ENCODE measurements at places on chromosomes 1 and 21.

DNA sequence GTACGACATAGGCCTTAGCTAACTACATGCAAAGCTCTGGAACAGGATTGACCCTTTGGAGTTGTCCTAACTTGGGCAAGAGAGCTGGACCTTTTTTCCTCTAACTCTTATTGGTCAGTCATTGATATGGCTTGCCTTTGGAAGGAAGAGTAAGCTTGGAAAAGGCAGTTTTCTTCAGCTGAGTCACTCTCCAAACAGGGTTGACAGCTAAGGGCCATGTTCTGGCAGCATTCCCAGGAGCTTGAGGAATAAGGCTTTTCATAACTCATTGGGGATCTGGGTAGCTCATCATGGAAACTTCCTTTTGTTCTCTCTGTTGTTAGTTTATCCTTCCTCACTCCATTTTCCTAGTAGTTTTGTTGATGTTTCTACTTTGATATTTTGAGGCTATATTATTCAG, 14.5 kb upstream of the ERRFI1 start:
- no peak for DNase-seq

- DNase-seq, result no peak
Observed at GRCh38 chr1:172054172-172054571, 212.9 kb downstream of the DNM3 start.

- no peak for DNase-seq
Observed at GRCh38 chr1:7595336-7595735, 175.8 kb upstream of the VAMP3 start.

- DNase-seq, result peak; percentile 60
Observed at GRCh38 chr1:12157366-12158231, 9.2 kb upstream of the TNFRSF1B start.

GRCh38 chr1:34739613-34740012, 15.2 kb upstream of the GJB5 start:
- no peak for DNase-seq

GRCh38 chr21:29436143-29436542, 137.4 kb downstream of the BACH1 start:
- DNase-seq, result peak; percentile 51

DNA sequence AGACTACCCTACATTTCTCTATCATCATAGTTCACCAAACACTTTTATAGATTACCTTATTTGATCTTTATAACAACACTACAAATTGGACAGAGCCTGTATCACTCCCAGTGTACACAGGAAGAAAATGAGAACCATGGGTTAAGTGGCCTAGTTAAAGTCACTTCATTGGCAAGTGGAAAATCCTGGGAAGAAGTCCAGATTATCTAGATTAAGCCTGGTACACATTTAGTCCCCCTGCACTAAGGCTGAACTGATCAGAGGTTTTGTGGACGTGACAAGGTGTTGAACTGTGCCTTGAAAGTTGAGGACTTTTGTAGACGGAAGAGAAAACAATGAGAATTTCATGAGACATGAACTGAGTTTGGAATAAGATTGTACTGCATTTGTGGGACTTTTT, 7.5 kb upstream of the USH2A start:
- no peak for DNase-seq

DNA sequence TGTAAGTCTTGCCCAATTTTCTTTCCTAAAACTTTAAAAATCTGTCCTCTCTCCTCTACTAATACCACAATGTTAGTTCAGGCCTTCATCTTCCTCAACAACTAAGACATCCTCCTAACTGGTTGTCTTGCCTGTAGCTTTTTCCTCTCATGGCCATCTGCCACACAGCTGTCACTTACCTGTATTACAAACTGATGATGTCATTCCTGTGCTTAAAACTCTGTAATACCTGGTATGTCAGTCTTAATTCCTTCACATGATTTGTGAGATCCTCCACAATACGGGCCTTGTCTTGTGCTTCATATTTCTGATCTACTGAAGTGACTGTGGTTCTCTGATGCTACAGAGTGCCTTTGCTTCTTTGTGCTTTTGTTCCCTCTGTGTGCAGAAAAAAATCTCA, 9.8 kb downstream of the MRPS14 start:
- DNase-seq, result no peak

DNA sequence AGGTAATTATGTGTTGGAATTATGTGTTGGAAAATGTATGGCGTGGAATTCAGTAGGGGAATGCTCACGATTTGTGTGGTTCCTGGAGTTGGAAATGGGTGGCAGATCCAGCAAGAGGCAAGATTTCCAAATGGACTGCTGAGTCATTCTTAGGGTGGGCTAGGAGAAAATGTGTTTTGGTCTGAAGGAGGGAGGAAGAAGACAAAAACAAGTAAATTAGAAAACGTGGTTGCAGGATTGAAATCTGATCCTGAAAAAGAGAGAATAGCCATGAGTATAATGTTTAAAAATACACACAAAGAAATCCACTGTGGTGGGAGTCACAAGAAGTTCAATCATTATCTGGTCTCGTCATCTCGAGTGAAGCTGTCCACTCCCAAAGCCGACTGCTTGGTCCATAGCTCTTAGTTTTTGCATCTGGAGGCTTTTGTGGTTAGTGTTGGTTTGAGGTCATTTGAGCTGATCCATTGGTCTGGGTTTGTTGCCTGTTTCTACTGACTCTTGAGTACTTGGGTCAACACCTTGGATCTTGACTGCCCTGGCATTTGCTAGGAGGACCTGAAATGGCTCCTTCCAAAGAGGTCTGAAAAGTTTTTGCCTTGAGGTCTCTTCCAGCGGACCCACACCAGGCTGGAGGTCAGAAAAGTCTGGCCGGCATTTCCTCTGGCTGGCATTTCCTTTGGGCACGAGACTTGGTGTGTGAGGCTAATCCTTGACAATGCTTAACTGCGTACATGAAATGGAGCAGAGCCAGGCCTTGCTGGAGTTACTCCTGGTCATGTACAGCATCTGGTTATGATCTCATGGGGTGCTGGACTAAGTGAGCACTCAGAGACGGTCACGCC, 9.2 kb downstream of the MX2 start:
- no peak for DNase-seq

GRCh38 chr1:50812346-50812745, 147.7 kb downstream of the FAF1 start:
- DNase-seq, result no peak

GRCh38 chr1:168348146-168348709, 67.6 kb downstream of the TBX19 start:
- DNase-seq, result peak; percentile 42

- no peak for DNase-seq
Observed at GRCh38 chr1:203756036-203756435, 8.9 kb upstream of the LAX1 start.

GRCh38 chr1:169103002-169103401, 3.5 kb upstream of the ATP1B1 start:
- DNase-seq, result no peak

GRCh38 chr21:27339902-27340301, 373.0 kb upstream of the ADAMTS5 start:
- DNase-seq, result no peak

DNA sequence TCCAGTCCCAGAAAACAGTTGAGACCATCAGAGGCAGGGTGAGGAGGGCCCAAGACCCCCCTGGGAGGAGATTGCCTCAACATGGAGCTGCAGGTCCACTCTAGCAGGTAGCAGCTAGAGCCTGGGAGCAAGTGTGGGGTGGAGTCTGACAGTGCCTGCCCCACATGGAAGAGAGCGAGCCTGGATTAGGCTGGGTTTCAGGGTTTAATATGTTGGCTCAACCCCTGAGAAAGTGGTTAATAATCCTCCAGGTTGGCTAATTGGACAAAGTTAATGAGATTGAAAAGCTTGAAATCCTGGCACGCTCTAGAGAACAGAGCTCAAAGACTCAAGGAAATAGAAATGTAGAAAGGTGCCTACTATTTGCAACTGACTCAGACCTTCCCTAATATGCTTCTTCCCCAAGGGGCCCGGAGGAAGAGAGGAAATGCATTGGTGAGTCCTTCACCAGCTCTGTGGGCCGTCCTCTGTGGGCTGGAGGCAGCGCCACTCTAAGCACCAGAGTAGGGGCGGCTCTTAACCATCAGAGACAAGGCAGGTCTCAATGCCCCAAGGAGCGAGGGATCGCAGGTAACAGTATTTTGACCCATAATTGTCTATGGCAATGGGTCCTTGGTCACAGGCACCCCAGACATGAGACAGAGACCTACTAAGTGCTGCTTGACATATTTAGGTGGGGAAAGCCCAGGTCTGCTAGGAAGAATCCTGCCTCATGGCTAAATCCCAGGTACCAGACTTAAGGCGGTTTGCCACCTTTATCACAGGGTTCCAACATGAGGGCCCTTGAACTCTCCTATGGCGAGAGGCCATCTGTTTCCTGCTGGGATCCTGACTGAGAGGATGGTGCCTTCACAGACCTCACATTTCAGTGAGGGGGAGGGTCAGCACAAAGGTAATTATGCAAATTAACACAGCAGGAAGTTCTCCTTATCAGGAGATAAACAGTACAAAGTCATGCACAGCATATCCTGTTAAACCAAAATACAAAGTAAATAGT, 33.8 kb downstream of the RSPH1 start:
- no peak for DNase-seq

DNA sequence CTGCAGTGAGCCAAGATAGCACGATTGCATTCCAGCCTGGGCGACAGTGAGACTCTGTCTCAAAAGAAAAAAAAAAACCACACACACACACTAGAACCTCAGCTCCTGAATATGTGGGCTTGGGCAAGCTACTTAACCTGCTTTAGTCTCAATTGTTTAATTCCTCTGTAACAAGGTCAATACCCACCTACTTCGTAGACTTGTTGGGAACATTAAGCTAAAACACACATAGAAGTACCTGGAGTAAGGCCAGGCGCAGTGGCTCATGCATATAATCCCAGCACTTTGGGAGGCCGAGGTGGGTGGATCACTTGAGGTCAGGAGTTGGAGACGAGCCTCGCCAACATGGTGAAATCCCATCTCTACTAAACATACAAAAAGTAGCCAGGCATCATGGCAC, 77.1 kb downstream of the CLSTN1 start:
- DNase-seq, result no peak

Data from CD4-positive, alpha-beta T cell treated with Interleukin-6 at 100 ng/mL for 8 hours (primary cell).